Lung microvascular endothelial cell (primary cell): ENCODE measurements at places on chromosomes 12 and 14. TPM values are rescaled to one million over a fixed set of nuclear protein-coding genes. Genes with fewer than 3 reads are reported as not detected.
A peak's percentile ranks its signal among the peaks of the same experiment; 100 is the strongest.

RAPGEF3 gene
- 7.1 and 11.8 TPM in 2 replicates for total RNA-seq

TMEM63C gene
- total RNA-seq = 0.44 and 0.79 TPM in 2 replicates

BICDL1 gene
- under 0.01 TPM in 2 replicates for total RNA-seq

HPD gene
- total RNA-seq = not detected in 2 replicates

DNAH10 gene
- total RNA-seq = not detected in 2 replicates

GRIP1 gene
- total RNA-seq = 0.20 TPM in 1 of 2 replicates, not detected in the other

RBP5 gene
- total RNA-seq = 0.22 TPM in 1 of 2 replicates, not detected in the other

IGF1 gene
- total RNA-seq = 0.44 and 0.79 TPM in 2 replicates

SELPLG gene
- 0.20 and 0.22 TPM in 2 replicates for total RNA-seq

ADCY4 gene
- total RNA-seq = 34.9 and 60.1 TPM in 2 replicates

GRCh38 chr14:95059126-95059525, 98.2 kb downstream of the DICER1 start:
- no peak for DNase-seq

DNA sequence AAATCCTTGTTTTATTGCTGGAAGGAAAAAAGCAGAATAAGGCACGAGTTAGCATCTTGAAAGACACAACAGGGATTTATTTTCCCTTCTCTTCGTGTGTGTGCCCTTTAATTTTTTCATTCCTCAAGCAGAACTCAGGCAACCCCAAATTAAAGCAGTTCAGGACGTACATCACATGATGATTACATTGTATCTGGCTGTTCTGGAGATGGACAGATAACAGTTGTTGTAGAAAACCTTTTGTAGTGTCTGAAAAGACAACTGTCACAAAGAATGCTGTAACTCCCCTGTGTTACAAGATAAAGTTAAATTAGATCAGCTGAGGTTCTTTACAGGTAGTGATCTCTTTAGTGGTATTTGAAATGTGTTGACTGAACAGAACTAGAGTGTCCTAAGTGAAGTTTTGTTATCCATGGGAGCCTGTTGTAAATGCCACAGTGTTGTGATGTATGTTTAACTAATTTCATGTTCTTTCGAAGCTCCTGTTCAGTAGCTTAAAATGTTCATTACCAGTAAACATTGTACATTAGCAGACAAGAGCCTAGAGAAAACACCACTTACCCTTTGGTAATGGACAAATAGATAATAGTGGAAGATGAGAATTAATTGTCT, 58.5 kb downstream of the TMTC2 start:
- DNase-seq = no peak

DNA sequence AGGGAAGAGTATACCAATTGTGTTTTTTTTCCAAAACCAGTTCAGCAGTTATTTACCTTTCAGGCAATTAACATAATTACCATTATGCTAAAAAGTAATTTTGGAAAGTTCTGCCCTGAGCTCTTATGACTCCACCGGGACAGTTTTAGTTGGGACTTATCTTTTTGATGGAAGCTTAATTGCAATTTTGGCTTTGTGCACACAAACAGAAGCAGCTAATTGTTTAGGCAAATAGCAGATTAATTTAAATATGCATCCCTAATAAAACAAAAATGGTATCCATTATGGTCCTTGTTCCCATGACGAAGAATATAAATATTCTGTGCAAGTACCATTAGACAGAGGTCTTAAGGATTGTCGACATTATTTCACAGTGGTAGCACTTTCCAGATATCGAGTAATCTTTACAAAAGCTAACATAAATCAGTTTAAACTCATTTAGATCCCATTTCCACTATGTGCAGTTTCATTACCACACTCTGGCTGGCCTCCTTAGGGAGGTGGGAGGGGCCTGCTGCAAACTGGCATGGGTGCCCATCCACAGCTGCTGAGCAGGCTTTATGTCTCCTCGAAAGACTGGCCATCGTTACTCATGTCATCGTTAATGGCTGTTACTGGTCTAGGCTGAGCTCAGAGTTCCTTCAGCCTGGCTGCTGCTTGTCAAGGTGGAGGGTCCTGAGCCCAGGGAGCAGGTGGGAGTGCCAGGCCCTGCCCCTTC, 68.2 kb downstream of the FBXW8 start:
- no peak for DNase-seq

DNA sequence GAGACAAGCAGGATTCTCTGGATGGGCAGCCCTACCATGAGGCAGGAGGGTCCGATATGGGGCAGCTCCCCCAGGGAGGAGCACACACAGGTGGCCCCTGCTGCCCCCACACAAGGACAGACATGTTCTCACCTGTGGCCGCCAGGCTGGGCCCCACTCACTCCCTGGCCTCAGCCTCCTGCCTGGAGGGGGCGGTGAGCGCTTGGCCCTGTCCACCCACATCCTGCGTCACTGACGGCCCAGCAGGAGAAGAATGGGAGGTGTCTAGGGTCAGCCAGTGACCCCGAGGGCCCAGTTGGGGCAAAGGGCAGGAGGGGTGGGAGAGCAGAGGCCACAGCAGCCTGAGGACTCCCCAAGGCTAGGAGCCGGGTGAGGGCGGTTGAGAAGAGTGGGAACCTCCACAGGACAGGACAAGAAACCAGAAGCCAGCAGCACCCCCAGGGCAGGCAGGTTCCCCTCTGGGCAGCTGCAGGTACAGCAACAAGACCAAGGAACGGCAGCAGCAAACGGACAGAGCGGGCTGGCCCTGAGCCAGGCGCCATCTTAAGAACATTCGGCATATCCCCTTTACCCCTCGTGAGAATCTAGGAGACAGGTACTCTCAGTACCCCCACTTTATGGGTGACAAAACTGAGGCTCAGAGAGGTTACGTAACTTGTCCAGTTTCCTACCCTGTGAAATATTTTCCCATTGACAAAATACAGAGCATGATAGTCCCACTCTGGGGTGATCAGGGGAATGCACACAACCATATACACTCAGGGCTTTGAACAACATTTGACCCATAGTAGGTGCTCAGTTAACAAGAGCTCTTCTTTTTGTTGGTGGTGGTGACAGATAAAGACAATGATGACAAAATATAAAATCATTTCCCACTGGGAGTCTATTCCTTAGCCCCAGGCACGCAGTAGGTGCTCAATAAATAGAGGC, 74.3 kb downstream of the NCOR2 start:
- DNase-seq = no peak

GRCh38 chr14:56210571-56210970, 92.4 kb downstream of the PELI2 start:
- no peak for DNase-seq

DNA sequence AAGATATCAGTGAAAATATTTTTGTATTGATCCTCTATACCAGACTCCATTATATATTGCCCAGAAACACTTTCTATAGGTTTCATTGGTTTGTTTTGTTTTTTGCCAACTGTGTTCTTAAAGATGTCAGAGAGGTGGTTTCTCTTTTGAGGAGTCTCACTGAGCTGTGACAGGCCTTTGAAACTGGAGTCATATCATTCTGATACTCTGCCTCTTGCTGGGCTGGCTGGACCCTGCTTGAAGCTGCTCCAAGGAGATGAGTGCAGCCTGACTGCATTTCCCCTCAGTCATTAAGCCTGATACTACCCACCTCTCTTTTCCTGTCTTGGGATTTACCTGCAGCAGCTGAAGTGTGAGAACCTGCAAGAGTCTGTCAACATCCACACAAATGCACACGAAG, 16.4 kb upstream of the TAS2R30 start:
- DNase-seq = no peak

GRCh38 chr14:23285530-23286019, 357 bp downstream of the HOMEZ start:
- DNase-seq = no peak

DNA sequence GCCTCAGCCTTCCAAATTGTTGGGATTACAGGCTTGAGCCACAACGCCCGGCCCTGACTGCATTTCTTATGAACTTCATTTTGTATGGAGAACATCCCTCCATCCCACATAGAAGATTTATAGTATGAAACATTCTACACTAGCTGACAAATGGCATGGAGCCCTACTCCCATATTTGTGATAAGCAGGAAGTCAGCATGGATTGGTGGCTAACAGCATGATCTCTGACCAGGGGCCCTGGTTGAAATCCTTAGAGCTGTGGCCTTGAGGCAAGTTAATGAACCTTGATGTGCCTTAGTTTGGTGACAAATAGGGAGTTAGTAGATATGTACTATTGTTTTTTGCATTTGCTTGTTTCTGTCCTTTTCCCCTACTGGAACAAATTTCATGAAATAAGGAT, 12.3 kb downstream of the IFI27L1 start:
- no peak for DNase-seq

GRCh38 chr14:33569821-33570687, 380.8 kb downstream of the EGLN3 start:
- DNase-seq = peak; percentile 39

DNA sequence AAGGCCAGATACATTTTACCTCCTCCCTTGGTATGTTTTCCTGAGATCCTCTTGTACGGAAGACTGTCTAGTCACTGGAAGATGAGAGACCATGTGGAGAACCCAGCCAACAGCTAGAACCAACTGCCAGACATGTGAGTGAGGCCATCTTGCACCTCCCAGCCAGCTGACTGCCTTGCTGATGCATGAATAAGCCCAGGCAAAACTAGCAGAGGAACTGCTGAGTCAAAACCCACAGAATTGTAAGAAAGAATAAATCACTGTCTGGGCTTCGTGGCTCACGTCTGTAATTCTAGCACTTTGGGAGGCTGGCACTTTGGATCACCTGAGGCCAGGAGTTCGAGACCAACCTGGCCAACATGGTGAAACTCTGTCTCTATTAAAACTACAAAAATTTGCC, 160.0 kb downstream of the TPH2 start:
- DNase-seq = no peak

- DNase-seq = no peak
Observed at GRCh38 chr14:29857551-29857950, 70.1 kb downstream of the PRKD1 start.

- no peak for DNase-seq
Observed at GRCh38 chr12:62846491-62846890, 88.5 kb downstream of the PPM1H start.

DNA sequence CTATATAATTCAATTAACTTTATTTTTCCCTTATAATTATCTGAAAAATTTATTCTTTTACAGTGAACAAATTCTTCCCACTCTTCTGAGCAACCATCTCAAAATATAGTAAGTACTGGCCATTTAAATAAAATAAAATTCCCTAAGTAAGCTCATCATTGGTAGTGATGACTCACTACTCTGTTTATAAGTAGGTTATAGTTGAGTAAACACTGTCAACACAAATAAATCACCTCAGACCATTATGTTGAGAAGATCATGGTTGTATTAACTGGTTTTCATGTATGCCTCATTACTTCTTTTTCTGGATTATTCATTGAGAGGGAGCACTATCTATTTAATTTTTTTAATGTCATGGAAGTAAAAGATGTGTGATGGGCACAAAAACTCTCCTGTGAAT, 220.5 kb downstream of the SEC23A start:
- DNase-seq = no peak

DNA sequence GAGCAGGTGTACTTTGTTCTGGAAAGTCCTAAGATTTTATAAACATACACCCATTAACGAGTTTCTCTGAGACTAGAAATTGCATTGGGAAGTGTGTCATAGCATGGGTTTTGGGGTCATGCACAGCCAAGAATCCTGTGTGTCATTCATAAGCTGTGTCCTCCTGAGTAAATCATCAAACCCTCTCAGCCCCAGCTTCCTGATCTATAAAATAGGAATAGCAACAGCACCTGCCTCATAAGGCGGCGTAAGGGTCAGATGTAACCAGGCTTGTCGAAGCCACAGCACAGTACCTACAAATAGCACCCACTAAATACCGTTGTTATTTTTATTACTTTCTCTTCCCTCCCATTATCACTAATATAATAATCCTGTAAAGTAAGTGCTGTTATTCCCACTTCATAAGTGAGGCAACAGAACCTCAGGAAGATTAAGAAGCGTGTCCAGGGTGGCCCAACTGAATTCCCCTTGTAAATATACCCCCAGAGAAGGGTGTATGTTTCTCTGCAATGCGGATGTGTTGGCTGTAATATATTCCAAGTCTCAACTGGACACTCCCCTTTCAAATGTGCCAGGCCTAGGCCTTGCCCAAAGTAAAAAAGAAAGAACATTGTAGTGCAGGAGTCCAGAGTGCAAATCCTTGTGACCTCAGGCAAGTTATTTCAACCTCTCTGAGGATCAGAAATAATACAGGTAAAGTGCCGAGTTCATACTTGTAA, 188.3 kb upstream of the BCL2L14 start:
- peak; percentile 69 for DNase-seq

- DNase-seq = no peak
Observed at GRCh38 chr14:63046339-63047268, 1.3 kb upstream of the KCNH5 start.

DNA sequence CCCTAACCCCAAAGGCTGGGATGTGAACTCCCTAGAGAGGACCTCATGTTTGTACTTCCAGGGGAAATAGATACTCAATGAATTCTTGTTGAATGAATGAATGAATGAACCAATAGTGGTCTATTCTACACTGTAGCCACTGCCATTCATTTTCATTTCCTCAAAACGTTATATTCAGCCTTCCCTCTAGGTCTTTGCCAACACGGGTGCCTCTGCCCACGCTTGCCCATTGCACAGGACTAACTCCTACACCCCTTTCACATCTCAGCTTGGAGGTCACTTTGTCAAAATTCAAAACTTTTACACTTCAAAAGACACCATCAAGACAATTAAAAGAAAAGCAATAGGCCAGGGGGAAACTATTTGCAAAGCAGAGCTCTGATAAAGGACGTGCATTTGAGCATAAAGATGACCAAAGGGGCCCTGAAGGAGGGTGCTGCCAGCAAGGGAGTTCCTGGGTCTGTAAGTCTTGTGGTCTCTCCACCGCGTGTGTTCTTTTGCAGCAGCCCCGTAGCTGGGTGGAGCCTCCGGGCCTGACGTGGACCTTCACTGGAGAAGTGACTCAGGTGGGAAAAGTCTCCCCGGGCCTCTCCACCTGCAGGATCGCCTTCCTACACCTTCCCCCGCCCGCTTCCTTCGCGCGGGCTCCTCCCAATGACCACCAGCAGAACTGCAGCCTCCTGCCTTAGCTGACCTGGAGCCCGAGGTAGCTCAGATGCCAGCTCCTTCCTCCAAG, 31.5 kb downstream of the TMEM63C start:
- peak; percentile 10 for DNase-seq

DNA sequence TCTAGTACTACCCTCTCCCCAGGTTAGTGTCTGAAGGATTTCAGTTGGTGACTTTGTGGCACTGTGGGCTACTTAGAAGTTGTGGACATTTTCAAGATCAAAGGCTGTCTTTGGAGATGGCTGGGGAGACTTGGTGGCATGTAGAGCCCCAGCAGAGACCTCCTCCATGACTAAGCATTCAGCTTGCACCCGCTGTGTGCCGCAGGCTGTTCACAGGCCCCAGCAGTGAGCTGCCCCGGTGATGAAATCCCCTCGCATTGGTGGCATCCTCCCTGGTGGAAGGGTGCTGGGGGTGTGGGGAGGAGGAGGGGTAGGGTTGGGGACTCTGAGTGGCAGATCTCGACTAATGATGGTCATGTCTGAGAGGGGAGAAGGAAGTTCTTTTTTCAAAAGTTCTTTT, 173.9 kb downstream of the TSPAN9 start:
- DNase-seq = no peak
